ENCODE measurements at places on chromosomes 13 and 19.
A peak's percentile ranks its signal among the peaks of the same experiment; 100 is the strongest.

DNA sequence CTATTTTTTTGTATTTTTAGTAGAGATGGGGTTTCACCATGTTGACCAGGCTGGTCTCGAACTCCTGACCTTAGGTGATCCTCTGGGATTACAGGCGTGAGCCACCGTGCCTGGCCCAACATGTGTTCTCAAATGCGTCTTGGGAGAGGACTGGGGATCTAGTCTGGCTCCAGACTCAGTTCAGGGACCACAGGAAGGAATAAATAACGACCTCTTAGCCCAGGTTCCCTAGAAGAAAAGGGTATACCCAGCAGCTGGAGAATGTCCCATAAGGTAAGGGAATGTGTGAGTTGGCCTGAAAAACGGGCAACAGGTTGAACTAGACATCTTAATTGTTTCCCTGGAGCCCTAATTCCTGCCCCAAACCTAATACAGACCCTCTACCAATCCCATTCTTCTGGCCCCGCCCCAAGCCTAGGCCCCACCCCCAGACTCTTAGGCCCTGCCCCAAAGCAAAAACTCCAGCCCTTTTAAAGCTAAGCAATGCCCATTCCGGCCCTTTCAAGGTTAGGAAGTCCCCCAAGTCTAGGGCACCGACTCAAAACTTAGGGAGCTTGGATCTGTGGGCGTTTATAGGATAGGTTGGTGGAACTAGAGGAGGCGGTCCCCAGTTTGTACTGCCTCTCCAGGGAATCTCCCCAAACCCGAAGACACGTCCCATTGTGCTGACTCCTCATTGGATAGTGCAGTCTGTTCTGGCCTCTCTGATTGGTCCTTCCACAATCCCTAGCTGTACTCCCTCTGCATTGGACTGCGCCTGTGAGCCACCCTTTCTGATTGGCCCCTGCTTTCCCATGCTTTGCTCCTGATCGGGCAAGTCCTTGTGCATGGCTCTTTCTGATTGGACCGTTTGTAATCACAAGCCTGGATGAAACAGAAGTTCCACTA is 5.4 kb upstream of the LRFN1 start:
- no peak for DNase-seq

DNA sequence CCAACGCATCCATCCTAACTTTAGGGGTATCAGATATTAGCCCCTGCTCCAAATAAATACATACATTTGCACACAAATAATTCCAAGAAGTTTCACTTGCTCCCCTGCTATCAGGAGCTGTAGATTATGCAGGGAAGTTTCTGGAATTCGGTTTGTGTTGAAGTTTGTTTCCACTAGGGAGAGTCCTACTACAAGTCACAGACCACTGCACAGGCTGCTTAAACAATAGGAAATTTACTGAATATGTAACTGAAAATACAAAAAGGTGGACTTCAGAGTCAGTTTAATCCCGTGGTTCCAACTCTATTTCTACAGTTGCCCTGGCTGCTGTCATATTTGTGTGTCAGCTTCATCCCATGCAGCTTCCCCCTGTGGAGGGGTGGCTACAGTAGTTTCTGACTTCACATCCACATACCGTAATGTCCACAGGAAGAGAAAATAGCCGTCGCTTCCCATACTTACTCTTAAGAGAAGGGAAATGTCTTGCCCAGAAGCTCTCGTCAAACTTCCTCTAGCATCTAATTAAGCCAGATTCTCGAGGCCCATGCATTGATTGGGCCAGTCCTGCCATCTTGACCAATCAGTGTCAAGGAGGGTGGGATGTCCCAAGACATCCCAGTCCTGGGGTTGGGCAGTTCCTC is 286.6 kb downstream of the COG6 start:
- no peak for DNase-seq

DNA sequence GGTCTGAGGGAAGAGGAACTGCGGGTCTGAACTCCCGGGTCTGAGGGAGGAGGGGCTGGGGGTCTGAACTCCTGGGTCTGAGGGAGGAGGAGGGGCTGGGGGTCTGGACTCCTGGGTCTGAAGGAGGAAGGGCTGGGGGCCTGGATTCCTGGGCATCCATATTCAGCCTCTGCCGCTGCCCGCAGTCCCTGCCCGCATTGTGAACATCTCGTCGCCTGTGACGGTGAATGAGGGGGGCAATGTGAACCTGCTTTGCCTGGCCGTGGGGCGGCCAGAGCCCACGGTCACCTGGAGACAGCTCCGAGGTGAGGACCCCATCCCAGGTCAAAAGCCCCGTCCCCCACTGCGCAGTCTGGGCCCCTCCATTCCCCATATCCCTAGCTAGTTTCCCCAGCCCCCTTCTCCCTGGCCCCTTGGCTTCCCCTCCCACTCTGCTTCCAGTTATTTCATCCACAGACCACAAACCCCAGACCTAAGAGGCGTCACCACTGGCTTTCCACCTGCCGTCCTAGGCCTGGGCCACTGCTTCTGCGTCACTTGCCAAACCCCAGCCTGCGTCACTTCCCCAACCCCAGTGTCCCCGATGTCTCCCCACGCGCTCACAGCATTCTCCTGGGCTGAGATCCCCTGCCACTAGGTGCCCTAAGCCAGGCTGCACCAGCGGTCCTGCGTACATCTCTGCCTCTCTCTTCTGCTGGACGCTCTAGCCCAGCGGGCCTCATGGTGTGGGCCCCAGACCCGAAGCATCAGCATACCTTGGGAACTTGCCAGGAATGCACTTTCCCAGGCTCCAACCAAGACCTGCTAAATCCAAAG is 13.9 kb downstream of the IGLON5 start:
- no peak for DNase-seq

DNA sequence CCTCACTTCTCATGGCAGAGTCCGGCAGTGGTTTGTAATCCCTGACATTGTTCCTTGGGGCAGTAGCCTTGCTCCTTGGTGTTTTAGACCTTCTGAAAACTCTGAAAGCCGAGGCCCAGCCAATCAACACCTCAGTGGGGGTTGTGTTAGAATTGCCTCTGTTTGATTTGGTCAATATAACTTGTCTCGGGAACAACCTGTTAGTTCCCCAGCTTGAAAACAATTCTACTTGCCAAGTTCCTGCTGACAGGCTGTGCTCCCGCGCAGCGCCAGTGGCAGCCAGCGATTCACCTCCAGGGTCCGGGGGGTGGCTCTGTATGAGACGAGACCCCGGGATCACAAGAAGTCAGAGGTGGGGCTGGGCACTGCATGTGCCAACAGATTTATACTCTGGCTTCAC is 81.4 kb upstream of the MEDAG start:
- DNase-seq: no peak

- DNase-seq: peak; percentile 44
Measured at GRCh38 chr19:8334458-8335342, 8.4 kb downstream of the KANK3 start.

DNA sequence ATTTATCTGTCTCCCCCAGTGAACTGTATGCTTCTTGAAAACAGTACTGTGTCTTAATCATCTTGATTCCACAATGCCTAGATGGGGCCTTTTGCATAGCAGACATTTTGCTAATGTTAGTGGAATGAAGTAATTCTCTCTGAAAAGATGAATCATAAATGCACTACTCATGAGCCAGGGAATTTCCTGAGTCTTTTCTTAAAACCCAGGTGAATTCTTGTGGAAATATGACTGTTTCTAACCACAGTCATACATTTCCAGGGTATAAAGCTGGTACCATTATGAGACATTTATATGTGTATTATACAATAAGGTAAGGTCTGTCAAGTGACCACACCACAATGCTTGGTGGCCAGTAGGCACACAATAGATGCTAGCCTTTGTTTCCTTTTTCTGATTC is 5.5 kb upstream of the KCTD4 start:
- no peak for DNase-seq

- DNase-seq: no peak
Measured at GRCh38 chr19:47145639-47146486, 15.2 kb downstream of the SAE1 start.

- DNase-seq: no peak
Measured at GRCh38 chr19:33701565-33701964, 79.8 kb downstream of the CHST8 start.

GRCh38 chr19:18176367-18177310 is 3.0 kb downstream of the IFI30 start:
- DNase-seq: no peak

GRCh38 chr13:79405831-79406596 is at the start of gene RBM26:
Gene RBM26, minus strand, starts transcription at chr13:79406255. Its CDS starts 481 bp downstream, at chr13:79405774.
- DNase-seq: peak; percentile 92

DNA sequence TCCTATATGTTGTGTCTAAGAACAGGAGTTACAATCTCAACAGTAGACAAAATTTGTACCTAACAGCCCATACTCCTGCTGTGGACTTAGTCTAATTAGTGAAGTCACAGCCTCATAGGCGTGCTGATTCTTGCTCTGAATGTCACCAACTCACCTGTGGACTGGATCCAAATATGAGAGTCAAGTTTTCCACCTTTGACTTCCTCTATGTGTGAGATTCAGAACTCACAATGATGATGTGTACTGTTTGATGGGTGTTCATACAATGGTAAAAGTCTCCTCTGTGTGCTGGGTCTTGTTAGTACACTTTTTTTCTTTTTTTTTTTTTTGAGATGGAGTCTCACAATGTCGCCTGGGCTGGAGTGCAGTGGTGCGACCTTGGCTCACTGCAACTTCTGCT is 7.8 kb upstream of the ZNF91 start:
- no peak for DNase-seq

- DNase-seq: no peak
Measured at GRCh38 chr13:103068836-103069235, 2.6 kb upstream of the SLC10A2 start.
